ENCODE measurements at places on chromosomes 3 and 15.

GRCh38 chr3:155088706-155089345 lies 8.7 kb downstream of the MME start:
- DNase-seq = no peak

GRCh38 chr3:115099134-115099985 lies 47.7 kb downstream of the ZBTB20 start:
- no peak for DNase-seq

GRCh38 chr3:52551118-52551517 lies 14.7 kb downstream of the UQCC5 start:
- no peak for DNase-seq

DNA sequence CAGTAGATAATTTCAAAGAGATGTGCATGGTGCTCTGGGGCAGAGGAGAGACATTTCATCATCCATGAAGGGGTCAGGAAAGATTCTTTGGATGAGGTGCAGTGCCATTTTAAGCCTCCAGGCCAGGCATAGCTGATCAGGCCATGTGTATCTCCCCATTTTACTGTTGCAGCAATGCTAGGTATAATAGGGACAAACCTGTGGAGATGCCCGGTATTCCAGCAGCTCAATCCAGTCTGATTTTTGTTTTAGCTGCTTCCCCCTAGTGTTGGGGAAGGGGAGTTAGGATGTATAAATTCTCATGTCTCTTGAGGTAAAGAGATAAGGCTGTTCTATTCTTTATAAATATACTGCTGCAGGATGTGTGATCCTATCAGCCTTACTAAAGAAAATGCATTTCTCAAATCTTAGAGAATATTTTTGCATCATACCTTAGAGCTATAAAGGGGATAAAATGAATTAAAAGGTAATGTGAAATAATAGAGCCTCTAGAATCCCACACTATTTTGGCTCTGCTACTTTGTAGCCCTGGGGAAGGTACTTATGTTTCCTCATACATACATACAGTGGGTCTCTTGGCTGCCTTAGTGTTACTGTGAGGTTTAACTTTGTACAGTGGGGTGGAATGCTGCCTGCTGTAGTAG lies 5.2 kb downstream of the CDV3 start:
- DNase-seq = no peak

DNA sequence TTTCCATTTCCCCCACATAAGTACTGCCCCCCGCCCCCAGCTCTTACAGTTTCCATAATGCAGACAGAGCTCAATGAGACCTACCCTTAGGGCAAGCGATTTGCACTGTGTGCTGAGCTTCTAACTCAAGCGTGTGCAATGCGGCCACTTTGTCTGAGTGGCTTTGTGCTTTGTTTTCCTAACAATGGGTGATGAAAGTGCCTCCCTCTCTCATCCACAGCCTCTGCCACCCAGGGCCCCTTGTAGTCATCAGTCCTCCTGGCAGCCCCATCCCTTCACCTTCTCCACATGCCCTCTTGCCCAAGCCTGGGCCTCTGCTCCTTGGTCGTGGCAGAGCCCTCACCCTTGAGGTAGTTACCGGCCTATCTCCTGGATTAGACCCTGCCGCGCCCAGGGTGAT lies 17.2 kb downstream of the DAPK2 start:
- no peak for DNase-seq

DNA sequence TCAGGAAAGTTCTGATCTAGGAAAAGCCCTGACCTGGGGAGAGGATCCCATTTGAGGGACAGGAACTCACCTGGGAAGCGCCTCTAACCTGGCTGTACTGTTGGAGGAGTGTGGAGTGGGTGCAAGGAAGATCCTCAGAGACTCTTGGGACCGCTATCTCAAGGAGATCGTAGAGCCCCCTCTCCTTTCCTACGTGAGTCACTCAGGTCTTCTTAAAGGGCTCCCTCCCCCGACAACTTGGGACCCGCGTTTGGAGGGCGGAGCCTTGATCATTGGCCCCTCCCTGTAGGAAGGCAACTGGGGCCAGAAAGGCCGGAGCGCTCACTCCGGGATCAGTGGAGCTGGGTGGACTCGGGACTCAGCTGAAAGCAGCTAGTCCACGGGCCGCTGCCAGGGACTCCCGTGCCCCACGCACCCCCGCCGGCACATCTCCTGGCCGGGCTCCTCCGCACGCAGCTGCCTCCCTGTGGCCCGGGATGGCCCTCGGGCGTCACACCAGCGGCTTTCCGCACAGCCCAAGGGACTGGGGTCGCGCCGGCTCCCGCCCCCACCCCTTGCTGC lies 520 bp downstream of the SLC26A6 start:
- DNase-seq = peak; percentile 23

- DNase-seq = no peak
Observed at GRCh38 chr15:64842096-64842939, 603 bp downstream of the PLEKHO2 start.

DNA sequence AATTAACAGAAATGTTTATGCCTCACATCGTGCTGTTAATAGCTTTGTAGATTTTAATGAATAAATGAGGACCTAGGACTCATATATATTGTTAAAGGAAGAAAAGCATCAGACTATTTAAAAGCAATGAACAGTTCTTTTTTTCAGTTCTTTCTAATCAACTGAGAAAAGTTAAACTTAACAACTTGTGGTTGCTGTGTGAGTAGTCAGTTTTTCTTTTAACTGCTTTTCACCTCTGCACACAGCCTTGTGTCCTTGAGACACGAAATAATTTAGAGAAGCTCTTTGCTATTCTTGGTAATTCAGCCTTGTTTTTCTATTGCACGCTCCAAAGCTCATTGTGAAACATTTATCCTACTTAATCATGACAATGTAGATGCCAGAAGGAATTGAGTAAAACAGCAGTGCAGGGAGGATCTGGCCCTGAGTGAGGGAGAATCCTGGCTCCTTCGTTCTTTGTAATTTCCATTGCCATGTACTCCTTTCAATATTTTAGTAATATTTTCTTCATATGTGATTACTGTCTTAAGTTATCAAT lies 499.0 kb downstream of the PYDC2 start:
- DNase-seq = no peak

DNA sequence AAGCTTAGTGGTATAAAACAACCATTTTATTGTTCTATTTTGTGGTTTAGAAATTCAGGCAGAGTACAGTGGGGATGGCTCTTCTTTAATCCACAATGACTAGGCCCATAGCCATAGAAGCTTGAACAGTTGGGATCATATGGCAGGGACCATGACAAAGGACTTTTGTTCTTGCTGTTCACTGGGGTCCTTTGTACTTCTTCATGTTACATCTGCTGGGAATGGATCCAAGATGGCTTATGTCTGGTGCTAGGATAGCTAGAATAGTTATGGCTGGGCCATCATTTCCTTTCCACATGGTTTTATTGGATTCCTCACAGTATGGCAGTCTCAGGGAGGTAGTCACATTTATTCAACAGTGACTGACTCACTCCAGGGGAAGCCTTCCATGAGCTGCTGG lies 427.9 kb upstream of the AGTR1 start:
- no peak for DNase-seq

DNA sequence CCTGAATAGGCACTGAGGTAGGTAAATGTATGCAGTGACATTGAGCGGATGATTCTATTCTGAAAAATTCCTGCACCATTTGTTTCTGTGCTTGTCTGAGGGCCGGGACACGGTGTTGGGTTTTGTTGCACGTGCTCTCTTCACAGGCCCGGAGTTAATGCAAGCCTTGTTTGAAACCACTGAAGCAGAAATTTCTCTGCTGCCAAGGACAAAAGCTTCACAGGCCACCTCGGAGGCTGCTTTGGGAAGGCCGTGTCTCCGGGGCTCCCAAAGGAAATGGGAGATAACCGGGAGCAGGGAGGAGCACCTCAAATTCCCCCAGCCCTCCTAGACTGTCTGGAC lies 179.4 kb downstream of the OPA1 start:
- DNase-seq = no peak

DNA sequence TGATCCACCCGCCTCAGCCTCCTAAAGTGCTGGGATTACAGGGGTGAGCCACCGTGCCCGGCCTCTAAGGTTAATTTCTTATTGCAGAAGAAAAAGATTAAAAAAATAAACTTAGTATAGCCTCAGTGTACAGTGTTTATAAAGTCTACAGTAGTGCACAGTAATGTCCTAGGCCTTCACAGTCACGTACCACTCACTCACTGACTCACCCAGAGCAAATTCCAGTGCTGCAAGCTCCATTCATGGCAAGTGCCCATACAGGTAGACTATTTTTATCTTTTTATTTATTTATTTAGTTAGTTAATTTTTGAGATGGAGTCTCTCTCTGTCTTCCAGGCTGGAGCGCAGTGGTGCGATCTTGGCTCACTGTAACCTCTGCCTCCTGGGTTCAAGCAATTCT lies 3.2 kb upstream of the FLNB start:
- DNase-seq = no peak

- DNase-seq = no peak
Observed at GRCh38 chr3:40720863-40721262, 196.1 kb downstream of the ZNF621 start.

DNA sequence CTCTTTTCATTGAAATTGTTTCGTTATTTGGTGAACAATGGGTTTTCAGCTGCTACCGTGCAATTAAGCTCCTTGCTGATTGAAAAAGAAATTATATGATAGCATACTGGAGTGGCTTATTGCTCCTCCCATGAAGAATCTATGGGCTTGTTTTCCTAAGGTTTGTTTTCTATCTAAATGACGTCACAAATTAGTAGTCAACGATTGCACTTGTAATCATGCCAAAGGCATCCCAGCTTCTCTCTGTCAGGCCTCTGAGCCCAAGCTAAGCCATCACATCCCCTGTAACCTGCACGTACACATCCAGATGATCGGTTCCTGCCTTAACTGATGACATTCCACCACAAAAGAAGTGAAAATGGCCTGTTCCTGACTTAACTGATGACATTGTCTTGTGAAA lies 388.0 kb upstream of the LMCD1 start:
- DNase-seq = no peak

- DNase-seq = no peak
Observed at GRCh38 chr3:88003115-88003755, 55.6 kb downstream of the CGGBP1 start.

DNA sequence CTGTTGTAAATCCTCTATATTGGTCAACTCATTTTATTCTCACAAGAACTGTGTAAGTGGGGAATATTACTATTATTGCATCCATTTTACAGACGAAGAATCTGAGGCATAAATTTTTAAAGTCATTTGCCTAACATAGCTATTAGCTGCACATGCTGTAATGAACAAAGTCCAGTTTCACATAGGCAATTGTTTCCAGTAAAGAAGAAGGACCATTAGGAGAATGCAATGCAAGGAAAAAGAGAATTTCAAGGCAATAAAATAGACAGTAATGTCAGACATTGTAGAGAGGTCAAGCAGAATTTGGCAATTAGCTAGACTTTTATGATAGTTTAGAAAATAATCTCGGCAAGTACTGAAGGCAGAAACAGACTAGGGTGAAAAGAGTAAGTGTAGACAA lies 578.7 kb upstream of the NECTIN3 start:
- no peak for DNase-seq

DNA sequence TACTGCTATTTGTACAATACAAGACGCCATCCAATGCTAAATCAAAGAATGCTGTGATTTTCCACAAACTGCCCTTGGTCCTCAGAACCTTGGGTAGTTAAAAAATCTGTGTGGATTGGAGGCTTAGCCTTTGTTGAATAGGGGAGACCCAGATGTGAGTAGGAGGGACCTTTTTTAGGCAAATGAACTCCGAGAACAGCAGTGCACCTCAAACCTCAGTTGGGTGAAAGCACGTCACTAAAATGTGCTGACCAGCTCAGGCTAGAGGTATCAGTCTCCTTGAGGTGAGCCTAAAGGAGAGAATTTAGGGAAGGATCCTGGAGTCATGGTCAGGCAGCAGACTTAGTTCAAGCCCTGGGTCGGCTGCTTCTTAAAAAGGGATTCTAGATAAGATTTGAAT lies 200.7 kb downstream of the SOX2 start:
- DNase-seq = no peak

DNA sequence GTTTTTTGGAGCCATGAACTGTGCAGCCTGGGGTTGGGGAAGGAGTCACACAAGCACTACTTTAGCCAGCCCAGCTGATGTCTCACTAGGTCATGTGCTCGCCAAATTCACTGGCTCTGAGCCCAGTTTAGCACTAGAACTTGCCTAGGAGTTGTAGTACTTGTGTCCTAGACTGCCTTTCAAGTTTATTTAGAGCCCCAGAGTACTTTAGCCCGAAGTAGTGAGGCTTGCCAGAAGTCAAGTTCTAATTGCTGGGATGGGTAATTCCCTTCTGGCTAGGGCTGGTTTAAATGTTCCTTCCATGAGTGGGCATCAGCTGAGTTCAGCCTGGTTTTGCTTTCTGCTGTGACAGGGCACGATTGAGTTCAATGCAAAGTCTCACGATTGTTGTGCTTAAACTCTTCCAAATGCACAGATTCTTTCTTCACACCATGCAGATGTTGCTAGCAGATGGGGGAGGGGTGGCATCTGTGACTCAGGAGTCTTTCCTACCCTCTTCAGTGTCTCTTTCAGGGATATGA lies 228.2 kb upstream of the ZPLD1 start:
- DNase-seq = no peak

DNA sequence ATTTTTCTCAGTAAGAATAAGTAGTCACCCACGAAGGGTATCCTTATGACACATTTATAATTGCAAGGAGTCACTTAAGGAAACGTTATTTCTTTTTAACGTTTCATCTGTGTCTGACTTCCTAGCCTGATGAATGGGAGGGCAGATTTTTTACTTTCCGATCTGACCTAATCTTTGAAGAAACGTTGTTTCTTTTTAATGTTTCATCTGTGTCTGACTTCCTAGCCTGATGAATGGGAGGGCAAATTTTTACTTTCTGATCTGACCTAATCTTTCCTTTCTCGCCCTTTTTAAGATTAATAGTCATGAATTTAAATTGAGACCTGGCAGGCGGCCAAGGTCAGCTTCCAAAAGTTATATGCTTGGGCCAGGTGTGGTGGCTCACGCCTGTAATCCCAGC lies 3.0 kb upstream of the KLHL6 start:
- DNase-seq = no peak

DNA sequence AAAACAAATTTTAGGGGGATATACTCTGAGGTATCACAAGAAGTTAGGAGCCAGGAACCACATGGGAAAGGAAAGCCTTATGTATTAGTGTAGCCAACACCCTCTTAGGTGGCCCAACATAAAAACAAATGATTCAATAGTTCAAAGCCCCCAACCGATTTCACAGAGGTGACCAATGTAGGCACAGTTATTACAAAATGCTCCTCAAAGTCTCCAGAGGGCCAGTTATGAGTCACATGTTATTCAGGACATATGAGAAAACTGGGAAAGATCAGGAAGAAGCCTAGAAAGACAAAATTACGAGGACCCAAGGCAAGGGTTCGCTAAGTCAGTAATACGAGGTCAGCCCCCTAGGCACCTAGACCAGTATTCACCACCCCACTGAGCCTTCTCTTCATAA lies 29.9 kb upstream of the FBN1 start:
- no peak for DNase-seq

- DNase-seq = no peak
Observed at GRCh38 chr3:5498981-5499380, 311.5 kb downstream of the EDEM1 start.

DNA sequence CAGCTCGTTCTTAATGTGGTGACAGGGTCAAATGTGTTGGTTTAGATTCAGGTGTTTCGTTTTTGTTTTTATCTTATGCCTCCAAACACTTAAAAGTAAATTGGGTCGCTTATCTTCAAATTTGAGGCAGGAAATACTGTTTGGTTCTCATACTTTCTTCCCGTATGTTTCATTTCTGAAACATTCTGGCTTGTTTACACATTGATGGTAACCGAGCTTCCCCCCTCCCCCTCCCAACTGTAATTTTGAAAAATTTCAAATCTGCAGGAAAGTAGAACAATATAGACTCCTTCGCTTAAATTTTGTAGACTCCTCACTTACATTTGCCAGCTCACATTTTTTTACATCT lies 64.9 kb downstream of the CMTM8 start:
- DNase-seq = no peak

Data from T-helper 22 cell (primary cell).